ENCODE measurements at places on chromosomes 4 and X.

GRCh38 chr4:97500423-97500822 is 642.9 kb downstream of the STPG2 start:
- DNase-seq, result no peak

- no peak for DNase-seq
Measured at GRCh38 chr4:183797011-183797444, 108.1 kb upstream of the STOX2 start.

GRCh38 chrX:56746996-56747395 is 18.0 kb downstream of the NBDY start:
- DNase-seq, result no peak

- DNase-seq, result peak; percentile 92
Measured at GRCh38 chrX:107710617-107711391, 64.8 kb downstream of the TSC22D3 start.

- no peak for DNase-seq
Measured at GRCh38 chr4:72383439-72383838, 185.6 kb downstream of the ADAMTS3 start.

DNA sequence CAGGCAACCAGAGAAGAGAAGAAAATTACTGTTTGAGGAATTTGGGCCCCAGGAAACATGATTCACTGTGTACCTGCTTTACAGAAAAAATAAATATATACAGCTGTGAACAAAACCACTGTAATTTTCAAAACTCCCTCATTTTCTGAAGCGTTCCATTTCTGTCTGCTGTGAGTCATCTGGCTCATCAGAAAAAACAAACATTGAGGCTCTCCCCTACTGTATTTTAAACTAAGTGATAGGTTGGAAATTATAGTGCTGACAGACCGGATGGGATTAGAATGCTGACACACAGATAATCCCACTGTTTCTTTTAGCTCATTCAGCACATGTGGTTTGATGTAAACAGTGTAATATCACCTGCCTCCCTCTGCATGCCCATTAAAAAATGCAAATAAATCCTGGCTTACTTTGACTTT is 847.0 kb downstream of the TRIML1 start:
- no peak for DNase-seq

GRCh38 chr4:133148690-133149363 is at the start of gene PCDH10:
PCDH10 (plus strand) TSS chr4:133149294; CDS start chr4:133150141, 847 bp downstream.
- DNase-seq, result peak; percentile 97

GRCh38 chr4:143362349-143363046 is 25.8 kb downstream of the GAB1 start:
- DNase-seq, result no peak

GRCh38 chr4:84901173-84901572 is 65.3 kb downstream of the WDFY3 start:
- no peak for DNase-seq

- no peak for DNase-seq
Measured at GRCh38 chr4:41315862-41316261, 59.1 kb downstream of the UCHL1 start.
